ENCODE measurements at places on chromosomes 7 and 10.

GRCh38 chr10:34092891-34093290 is 722.2 kb downstream of the PARD3 start:
- no peak for DNase-seq

DNA sequence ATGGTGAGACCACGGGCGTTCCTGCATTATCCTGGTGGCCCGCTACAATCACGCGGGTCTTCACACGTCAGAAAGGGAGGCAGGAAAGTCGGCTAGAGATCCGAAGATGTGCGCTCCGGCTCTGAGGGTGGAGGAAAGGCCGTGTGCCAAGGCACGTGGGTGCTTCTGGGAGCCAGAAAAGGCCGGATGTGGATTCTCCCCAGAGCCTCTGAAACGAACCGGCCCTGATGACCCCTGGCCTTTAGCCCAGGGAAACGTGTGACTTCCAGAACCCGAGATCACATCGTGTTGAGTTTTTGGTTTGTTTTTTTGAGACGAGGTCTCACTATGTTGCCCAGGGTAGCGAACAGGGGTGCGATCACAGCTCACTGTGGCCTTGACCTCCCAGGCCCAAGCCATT is 244.2 kb downstream of the ELFN1 start:
- no peak for DNase-seq

DNA sequence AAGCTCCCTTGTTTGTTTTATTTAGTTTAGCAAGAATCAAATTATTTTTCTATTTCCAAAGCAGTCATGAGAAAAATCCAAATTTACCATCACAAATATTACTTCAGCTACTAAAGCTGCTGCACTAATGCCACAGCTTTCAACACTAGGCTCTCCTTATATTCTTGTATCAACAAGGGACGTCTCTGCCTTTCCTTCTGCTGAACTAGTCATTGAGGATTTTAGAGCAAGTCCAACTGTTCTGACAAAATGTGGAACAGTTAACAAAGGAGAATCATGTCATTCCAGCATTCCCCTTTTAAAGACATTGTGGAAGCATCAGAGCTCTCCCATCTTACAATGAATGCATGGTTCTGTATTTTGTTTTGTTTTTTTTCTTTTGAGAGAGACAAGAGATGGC is 28.6 kb downstream of the FAM13C start:
- no peak for DNase-seq

- DNase-seq: no peak
Observed at GRCh38 chr10:108850138-108850854, 1073.0 kb downstream of the XPNPEP1 start.

- no peak for DNase-seq
Observed at GRCh38 chr7:30927040-30927439, 15.4 kb downstream of the AQP1 start.

GRCh38 chr10:96532523-96532922 is 18.8 kb upstream of the TLL2 start:
- DNase-seq: no peak

DNA sequence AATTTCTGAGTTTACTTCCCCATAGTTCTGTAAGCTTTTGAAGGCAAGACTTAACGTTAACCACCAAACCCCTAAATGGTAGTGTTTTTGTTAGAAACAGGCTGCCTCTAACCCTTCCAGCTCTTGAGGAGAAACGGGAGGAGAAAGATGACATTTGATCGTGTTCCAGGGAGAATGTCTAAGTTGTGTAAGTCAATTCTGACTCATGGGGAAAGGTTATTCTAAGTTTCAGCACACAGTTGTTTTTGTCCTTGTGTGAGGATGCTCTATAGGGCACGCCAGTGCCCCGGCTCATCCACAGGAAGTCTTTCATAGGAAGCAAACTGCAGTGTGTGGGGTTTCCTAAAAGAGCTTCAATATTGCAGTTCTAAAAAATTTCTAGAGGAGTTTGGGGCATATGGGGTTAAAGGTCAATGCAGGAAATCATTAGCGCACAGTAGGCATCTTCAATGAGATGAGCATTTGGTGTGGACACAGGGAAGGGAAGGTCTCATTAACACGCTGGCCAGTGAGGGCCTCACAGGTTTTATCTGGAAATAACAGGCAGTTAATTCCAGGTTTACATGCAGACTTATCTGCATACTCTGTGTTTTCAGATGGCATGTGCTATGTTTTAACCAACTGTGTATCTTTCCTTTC is 638.2 kb upstream of the IGFBP3 start:
- no peak for DNase-seq

- DNase-seq: no peak
Observed at GRCh38 chr10:30765022-30765615, 135.6 kb upstream of the LYZL2 start.

DNA sequence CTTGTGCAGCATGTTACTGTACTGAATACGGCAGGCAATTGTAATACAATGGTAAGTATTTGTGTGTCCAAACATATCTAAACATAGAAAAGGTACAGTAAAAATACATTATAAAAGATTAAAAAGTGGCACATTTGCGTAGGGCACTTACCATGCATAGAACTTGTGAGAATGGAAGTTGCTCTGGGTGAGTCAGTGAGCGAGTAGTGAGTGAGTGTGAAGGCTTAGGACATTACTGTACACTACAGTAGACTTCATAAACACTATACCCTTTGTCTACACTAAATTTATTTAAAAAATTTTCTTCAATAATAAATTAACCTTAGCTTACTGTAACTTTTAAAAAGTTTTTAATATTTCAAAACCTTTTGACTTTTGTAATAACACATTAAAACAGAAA is 37.5 kb downstream of the BPGM start:
- no peak for DNase-seq

DNA sequence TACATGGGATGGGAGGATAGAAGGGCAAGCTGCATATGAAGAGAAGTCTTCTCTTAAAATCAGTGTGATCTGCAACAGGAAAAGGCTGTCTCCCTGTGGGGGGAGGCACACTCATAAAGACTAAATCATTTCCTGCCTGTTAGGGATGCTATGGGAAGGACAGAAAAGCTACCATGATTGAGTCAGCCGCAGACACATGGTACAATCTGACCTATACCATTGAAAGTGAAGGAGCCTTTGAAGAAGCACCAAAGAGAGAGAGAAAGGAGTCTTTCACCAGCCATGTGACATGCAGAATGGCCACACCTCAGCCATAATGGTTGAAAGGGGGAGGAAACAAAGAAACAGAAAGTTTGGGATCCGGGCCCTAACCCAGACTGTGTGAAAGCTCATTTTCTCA is 29.1 kb downstream of the NUDCD3 start:
- DNase-seq: peak; percentile 23

- no peak for DNase-seq
Observed at GRCh38 chr10:62541811-62542210, 167.6 kb downstream of the ZNF365 start.

GRCh38 chr7:128066395-128066794 is 35.2 kb upstream of the LRRC4 start:
- no peak for DNase-seq

GRCh38 chr7:20541608-20542349 is 73.7 kb upstream of the ABCB5 start:
- DNase-seq: no peak

GRCh38 chr10:43943818-43944360 is 295.2 kb upstream of the ZNF32 start:
- DNase-seq: no peak

- no peak for DNase-seq
Observed at GRCh38 chr7:133815611-133816210, 311.4 kb upstream of the LRGUK start.

- no peak for DNase-seq
Observed at GRCh38 chr7:82015751-82016150, 245.9 kb upstream of the HGF start.

GRCh38 chr10:60237977-60238758 is 151.5 kb downstream of the ANK3 start:
- DNase-seq: peak; percentile 45

DNA sequence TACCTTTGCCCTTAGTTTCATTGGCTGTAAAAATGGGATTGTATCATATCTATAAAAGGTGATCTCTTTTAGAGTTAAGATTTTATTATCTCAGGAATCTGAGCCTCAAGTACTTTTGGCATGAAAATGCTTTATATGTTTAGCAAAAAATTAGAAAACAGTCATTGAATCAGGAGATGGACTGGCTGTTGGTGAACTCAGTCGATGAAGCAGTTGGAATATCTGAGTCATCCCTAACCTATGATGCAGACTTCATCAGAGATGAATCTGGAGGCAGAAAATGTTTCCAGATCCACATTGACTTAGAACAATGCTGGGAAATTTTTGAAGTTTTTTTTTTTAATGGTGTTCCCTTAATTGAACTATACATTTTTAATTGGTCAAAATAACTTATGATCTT is 228.5 kb downstream of the SLC25A13 start:
- DNase-seq: no peak

GRCh38 chr7:43781726-43782607 is 23.5 kb downstream of the BLVRA start:
- no peak for DNase-seq

- DNase-seq: no peak
Observed at GRCh38 chr10:124746992-124747391, 2.8 kb upstream of the FAM53B start.

DNA sequence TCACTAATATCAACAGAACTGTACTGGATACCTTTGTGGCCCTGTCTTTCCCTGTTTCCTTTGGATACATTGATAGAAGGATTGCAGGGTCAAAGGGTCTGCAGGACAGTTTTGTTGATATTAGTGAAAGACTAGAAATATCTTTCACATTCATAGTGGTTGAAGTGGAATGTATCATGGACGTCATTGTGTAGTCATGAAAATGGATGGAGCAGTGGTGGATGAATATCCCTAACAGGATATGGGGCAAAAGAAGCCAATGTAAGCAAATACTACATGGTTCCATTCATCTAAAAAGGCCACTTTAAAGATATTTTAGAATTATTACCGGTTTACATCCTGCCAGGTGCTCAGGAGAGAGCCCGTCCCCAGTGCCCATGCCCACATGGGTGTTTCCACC is 23.8 kb downstream of the PALD1 start:
- no peak for DNase-seq

- no peak for DNase-seq
Observed at GRCh38 chr10:22710139-22710745, 4.1 kb downstream of the PIP4K2A start.

DNA sequence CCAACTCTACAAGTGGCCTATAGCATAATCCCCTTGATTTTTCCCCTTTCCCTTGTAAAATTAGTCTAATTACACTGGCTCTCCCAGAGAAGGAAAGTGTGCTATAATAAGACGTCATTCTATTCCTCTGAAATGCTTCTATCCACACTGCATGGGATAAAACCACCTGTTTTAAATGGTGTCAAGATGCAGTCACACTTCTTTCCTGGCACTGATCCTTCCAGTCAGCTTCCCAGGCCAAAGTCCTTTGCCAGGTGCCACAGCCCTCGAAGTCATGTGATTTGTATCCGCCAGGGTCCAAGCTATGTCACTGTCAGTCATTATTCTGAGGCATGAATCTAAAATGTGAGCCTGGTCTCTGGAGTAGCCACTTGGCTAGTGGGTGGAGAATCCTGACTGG is 169.0 kb upstream of the KIAA1217 start:
- DNase-seq: no peak

DNA sequence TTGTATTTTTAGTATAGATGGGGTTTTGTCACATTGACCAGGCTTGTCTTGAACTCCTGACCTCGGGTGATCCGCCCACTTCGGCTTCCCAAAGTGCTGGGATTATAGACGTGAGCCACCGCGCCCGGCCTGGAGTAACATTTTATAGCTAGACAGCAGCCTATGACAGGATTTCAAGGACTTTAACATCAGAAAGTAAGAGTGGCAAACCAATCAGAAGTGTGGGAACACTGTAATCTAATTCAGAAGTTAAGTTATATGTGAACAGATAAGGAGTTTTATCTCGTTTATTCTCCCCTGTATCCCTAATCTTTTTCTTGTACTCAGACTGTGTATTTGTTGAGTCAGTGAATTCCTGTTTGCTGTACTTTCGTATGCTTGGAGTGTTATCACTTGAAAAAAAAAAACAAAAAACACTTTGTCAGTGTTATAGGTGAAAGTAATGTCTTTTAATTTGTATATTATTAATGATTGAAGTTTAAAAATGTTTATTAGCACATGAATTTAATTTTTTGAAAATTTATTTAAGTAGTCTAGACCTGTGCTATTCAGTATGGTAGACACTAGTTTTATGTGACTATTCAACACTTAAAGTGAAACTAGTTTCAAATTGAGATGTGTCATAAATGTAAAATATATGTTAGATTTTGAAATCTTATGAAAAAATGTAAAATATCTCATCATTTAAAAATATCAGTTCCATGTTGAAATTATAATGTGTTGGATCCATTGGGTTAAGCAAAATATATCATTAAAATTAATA is 38.6 kb downstream of the RSBN1L start:
- DNase-seq: no peak

DNA sequence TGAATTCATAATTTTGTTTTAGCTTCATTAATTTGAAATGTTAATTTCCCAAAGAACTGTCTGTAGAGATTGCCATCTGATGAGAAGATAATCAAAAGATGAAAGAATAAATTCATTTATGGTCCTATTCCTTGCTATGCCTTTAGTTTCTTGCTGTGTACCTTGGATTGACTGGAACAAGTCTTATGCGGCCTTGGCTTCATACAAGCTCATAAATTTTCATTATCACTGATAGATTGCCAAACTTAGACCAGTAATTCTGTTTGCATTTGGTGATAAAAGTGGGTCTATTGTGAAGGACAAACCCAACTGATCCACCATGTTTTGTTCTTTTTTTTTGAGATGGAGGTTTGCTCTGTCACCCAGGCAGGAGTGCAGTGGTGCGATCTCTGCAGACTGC is 48.2 kb downstream of the ARID5B start:
- DNase-seq: no peak

DNA sequence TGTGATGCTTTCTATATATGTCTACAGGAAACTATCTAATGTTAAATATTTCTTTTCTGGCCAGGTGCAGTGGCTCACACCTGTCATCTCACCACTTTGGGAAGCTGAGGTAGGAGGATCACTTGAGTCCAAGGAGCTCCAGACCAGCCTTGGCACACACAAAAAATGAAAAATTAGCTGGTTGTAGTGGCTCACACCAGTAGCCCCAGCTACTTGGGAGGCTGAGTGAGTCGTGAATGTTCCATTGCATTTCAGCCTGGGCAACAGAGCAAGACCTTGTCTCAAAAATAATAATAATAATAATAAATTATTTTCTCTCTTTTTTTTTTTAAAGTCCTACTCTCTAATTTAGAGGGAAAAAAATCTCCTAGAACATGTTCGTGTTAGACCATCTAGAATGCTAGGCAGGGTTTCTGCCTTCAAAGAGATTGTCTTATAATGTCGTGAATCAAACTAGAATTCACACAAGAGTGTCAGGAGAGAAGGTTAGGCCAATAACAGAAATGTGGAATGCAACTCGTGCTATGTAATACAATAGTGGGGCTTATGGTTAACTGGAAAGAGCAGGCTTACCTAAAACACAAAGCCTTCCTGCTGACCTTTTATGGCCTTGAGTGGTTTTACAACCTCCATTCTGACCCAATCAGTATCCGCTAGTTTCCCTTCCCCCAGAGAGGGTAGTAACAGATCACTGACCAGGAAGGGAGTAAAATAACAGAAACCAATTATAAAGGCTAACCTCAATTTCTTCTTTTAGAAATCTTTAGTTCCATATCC is 46.3 kb downstream of the MYOF start:
- no peak for DNase-seq

GRCh38 chr10:79299397-79300241 is 47.6 kb upstream of the PPIF start:
- DNase-seq: peak; percentile 83
